ENCODE measurements at places on chromosomes 5 and 9.

DNA sequence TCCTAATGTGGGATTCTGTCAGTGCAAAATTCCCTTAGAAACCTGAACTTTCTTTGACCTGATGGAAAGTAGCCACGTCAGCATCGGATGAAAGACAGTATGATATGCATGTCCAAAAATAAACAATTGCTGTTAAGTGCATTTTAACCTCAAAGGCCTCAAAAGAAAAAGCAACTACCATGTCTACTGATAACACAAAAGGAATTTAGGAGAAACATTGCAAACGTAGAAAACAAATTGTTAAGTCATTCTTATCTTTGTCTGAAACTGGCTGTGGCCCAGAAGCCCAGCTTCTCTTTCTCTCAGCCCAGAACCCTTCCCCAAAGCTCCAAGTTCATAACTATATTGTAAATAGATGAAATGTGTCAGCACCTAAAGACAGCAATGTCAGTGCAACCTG, 11.1 kb upstream of the LHFPL2 start:
- peak; percentile 97 for DNase-seq

DNA sequence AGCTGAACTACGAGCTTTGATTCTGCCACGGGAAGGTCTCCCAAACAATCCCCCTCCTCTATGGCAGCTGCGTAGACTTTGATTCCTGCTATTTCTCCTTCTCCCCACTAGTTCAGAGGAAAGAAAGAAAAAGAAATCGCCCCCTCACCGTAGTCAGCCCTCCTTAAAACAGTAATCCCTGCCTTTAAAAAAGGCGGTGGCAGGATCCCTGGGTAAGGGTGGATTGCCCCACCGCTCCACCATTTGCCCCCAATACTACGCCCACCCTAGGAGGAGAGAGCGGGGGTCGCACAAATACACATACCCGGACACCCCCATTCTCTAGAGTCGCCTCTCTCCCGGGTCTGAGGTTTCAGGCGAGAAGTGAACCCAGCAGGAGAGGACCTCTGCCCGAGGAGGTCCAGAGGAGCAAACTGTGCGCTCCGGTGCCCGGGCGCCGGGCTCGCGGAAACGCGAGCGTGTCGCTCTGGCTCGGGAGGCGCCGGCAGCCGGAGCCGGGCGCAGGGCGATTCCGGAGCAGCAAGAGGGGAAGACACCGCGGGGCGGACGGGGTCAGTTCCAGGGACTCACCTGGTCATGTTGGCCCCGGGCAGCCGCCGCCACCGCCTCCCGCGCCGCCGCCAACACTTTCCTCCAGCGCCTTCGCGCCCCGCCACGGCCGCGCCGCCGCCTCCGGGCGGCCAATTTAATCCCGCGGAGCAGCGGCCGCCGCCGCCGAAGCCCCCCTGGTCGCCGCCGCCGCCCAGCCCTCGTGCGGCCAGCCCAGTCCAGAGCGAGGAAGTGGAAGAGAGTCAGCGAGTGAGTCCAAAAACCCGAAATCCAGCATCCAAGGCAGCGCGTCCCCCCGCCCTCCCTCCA, 1057.7 kb upstream of the DMAC1 start:
- DNase-seq: no peak

GRCh38 chr5:8842971-8843551, 702.8 kb downstream of the SEMA5A start:
- DNase-seq: peak; percentile 47

DNA sequence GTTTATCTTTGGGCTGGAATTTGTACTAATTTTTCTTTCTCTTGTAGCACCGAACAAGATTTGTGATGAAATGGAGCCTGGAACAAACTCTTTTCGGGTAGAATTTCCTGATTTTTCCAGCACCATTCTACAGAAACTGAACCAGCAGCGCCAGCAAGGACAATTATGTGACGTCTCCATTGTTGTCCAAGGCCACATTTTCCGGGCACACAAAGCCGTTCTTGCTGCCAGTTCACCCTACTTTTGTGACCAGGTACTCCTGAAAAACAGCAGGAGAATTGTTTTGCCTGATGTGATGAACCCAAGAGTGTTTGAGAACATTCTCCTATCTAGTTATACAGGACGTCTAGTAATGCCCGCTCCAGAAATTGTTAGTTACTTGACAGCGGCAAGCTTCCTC, 27.6 kb downstream of the ZBTB43 start:
- DNase-seq: no peak

DNA sequence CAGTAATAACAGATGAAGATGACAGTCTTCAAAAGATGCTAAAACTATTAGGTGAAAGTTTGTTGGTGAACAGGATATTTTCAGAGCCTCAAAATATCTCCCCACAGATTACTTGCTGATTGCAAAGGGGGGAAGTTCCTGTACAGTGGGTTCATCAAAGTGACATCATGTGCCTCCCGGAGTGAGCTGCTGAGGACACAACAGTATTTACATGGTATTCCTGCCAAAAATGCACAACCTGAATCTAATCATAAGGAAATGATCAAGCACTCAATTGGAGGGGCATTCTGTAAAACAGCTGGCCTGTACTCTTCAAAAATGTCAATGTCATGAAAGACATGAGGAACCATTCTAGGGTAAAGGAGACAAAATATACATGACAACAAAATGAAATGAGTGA, 18.9 kb upstream of the GLIS3 start:
- DNase-seq: no peak

GRCh38 chr5:57664700-57665099, 182.1 kb upstream of the ACTBL2 start:
- DNase-seq: no peak

GRCh38 chr5:131277875-131278740, 14.3 kb downstream of the CDC42SE2 start:
- no peak for DNase-seq

GRCh38 chr5:2310946-2311345, 428.2 kb upstream of the IRX4 start:
- no peak for DNase-seq

DNA sequence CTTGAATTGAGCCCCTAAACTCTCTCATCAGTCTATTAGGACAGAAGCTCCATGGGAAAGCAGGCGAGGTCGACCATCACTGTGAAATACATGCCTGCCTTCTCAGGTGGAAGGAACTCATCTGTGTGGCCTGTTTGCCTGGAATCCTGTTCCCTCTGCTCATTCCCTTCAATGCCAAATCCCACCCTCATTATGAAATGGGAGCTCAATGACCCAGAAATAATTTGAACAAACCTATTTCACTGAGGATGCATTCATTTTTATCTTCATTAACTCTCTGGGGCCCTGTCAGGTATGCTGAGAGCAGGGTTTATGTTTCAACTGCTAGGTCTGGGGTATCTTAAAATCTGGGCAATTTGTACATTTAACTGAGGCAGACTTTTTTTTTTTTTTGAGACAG, 142.2 kb downstream of the MED27 start:
- DNase-seq: no peak

- DNase-seq: no peak
Measured at GRCh38 chr9:34606905-34607304, 5.0 kb downstream of the RPP25L start.

DNA sequence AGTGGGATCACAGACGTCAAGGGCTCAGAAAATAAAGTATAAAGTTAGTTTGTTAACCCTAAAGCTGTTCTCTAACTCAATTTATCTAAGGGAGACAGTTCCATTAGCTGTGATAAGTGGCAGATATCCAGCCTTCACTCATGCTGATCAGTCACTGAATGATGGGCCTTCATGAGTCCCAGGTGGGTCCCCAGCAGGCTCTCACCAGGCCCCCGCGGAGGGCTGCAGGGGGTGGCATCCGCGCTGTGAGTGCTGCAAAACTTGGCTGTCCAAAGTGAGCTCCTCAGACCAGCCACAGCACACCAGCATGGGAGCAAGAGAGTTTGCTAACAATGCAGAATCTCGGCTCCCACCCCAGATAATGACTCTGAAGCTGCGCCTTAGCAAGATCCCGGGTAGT, 187.2 kb downstream of the GNA14 start:
- DNase-seq: no peak

All from amniotic epithelial cell (primary cell).